A549 treated with ZK216348 at 1 μM for 4 hours (cell line): ENCODE measurements at places on chromosomes 4 and X. TPM values are rescaled to one million over a fixed set of nuclear protein-coding genes. Genes with fewer than 3 reads are reported as not detected.

The WWC2 gene
- 12.0 to 19.8 TPM (median 17.5 TPM) in 5 replicates for total RNA-seq

The NDNF gene
- not detected in 5 replicates for total RNA-seq

The DACH2 gene
- not detected in 5 replicates for total RNA-seq

The TCEAL3 gene
- total RNA-seq = 18.6 to 26.2 TPM (median 19.2 TPM) in 5 replicates

The CFAP99 gene
- 0.19 to 0.51 TPM in 2 of 5 replicates, not detected in the others for total RNA-seq

The PSAPL1 gene
- 0.14 to 0.29 TPM (median 0.22 TPM) in 4 of 5 replicates, not detected in the other for total RNA-seq

The GAGE1 gene
- not detected in 5 replicates for total RNA-seq

The NWD2 gene
- not detected in 5 replicates for total RNA-seq

The CACNA1F gene
- total RNA-seq = not detected in 5 replicates

The PNCK gene
- 0.29 to 0.48 TPM (median 0.36 TPM) in 3 of 5 replicates, not detected in the others for total RNA-seq

The TRMT2B gene
- 13.1 to 15.7 TPM (median 15.4 TPM) in 5 replicates for total RNA-seq

The MAGEA4 gene
- total RNA-seq = not detected in 5 replicates

The DCAF16 gene
- 4.5 to 7.9 TPM (median 6.0 TPM) in 5 replicates for total RNA-seq

The CT45A3 gene
- not detected in 5 replicates for total RNA-seq

The APBB2 gene
- 6.0 to 11.7 TPM (median 10.4 TPM) in 5 replicates for total RNA-seq

The SSX1 gene
- not detected in 5 replicates for total RNA-seq

The ASB5 gene
- total RNA-seq = 0.21 TPM in 1 of 5 replicates, not detected in the others

The H2BW2 gene
- total RNA-seq = not detected in 5 replicates

The PCYT1B gene
- total RNA-seq = not detected in 5 replicates

The BEND4 gene
- total RNA-seq = not detected in 5 replicates

The IL13RA2 gene
- total RNA-seq = 0.14 TPM in 1 of 5 replicates, not detected in the others

The TCEANC gene
- 0.40 to 1.1 TPM (median 0.82 TPM) in 5 replicates for total RNA-seq
